ENCODE measurements at places on chromosomes 3 and 15.
A peak's percentile ranks its signal among the peaks of the same experiment; 100 is the strongest.

GRCh38 chr3:10466186-10466585 is 39.2 kb downstream of the ATP2B2 start:
- no peak for DNase-seq

DNA sequence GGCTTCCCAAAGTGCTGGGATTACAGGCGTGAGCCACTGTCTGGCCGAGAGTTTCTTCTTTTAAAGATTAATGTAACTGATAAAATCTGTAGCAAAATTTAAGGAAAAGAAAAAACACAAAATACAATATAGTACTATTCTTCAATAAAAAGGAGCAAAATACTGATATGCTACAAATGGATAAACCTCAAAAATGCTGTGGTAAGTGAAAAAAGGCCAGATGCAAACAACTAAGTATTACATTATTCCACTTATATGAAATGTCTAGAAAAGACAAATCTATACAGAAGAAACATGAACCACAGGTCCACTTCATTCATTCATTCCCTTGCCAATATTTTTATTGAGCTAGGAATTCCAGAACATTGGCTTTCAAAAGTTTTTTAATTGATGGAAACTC is 299.5 kb downstream of the CTNNB1 start:
- DNase-seq, result no peak

DNA sequence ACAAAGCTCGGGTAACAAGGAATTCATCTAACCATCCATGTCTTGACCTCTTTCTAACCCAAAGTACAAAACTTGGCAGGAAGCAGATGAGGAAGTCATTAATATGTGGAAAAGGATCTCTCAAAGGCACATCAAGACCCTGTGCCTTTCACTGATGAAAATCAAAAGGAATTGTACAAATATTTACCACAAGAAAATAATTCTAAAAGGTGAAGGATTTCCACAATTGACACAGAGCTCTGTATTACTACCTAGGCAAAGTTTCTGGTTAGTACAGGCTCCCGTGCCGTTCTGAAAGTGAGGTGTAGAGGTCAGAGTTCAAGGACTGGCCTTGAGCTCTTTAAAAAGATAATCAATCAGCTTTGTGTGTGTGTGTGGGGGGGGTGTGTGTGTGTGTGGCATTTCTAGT is 239.7 kb upstream of the ICE2 start:
- DNase-seq, result no peak

DNA sequence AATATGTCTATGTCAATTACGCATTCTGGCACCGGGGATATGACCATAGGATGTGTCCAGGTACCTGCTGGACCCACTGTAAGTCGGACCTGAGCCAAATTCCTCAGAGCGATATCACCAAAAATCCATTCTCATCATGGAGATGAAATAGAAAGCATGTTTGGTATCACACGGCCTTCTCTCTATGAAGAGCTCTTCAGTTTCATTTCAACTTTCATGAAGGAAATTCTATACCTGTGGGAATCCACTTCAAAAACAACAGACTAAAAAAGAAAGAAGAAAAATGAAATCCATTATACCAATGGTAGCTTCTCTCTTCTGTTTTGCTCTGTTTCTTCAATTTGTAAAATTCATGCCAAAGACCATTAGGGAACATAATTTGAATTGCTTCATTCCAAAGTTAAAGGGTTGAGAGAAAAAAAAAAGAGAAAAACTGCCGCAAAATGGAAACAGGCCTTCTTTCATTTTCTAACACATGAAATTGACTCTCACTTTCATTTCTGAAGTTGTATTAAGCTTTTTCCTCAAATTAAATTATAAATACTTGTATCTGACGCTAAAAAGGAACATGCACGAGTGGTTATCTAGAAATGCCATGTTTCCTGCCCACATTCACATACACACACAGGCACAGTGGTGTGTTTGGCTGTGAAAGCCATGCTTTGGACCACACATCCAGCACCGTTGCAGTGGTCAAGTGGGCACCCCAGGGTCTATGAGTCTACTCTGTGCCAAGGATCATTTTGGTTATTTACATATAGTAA is 46.9 kb upstream of the DIPK2A start:
- DNase-seq, result no peak

GRCh38 chr15:40452296-40453090 is 11.7 kb downstream of the BAHD1 start:
- no peak for DNase-seq

DNA sequence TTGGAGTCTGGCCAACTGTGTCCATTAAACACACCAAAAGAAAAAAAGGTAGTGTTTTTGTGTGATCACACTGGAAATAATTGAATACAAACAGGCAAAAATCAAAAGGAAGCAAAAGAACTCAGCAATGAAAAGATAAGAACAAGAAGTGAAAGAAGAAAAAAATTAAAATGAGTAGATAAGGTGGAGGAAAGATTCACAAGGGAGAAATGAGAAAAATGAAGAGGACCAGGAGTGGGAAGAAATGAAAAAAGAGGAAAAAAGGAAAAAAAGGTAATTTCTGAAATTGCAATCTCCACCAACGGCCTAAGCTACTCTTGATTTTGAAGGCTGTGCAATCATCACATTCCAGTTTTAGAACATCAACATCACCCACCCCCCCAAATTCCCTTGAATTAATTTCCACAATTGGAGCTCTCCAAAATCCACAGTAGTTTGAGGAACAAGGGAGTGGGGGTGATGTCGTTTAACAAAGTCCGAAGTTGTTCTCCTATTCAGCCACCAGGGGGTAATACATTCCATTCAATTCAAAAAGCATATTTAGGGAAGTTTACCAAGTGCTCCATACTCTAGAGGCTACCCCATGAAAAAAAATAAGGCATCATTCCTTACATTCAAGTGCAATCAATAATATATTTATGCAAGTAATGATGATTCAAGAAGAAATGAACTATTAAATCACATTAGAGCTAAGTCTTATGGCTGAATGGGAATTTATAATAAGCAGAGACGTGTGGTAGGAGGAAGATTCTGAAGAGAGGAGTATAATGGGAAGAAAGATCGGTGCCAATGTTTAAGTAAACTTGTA is 37.4 kb downstream of the ZNF860 start:
- peak; percentile 5 for DNase-seq

- DNase-seq, result no peak
These were observed 46.4 kb downstream of the TNFAIP8L3 start for GRCh38 chr15:51048308-51048707.

GRCh38 chr3:149581681-149582370 is 76.0 kb downstream of the WWTR1 start:
- peak; percentile 75 for DNase-seq

- no peak for DNase-seq
These were observed 5.9 kb downstream of the TTLL3 start for GRCh38 chr3:9815986-9816385.
